ENCODE measurements at places on chromosomes 12 and 14.

- no peak for DNase-seq
Measured at GRCh38 chr12:75364919-75365318, 26.0 kb upstream of the GLIPR1L2 start.

GRCh38 chr14:68423686-68424085, 369.2 kb downstream of the ZFP36L1 start:
- no peak for DNase-seq

DNA sequence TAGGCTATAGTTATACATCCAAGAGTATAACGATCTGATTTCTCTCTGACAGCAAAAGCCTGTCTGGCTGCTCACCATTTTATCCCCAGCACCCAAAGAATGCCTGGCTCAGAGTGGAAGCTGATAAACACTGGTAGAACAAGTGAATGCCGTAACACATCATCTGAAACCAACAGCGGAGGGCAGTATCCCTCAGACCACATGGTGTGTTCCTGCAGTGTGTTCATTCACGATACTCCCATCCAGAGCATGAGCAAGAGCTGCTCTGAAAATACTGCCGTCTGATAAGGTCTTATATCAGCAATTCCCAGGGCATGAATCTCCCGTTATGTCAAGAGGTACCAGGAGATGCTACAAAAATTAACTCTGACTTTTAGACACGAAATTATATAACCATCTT, 95.9 kb downstream of the TTC7B start:
- no peak for DNase-seq

- DNase-seq = no peak
Measured at GRCh38 chr14:89424241-89424640, 7.2 kb upstream of the FOXN3 start.

DNA sequence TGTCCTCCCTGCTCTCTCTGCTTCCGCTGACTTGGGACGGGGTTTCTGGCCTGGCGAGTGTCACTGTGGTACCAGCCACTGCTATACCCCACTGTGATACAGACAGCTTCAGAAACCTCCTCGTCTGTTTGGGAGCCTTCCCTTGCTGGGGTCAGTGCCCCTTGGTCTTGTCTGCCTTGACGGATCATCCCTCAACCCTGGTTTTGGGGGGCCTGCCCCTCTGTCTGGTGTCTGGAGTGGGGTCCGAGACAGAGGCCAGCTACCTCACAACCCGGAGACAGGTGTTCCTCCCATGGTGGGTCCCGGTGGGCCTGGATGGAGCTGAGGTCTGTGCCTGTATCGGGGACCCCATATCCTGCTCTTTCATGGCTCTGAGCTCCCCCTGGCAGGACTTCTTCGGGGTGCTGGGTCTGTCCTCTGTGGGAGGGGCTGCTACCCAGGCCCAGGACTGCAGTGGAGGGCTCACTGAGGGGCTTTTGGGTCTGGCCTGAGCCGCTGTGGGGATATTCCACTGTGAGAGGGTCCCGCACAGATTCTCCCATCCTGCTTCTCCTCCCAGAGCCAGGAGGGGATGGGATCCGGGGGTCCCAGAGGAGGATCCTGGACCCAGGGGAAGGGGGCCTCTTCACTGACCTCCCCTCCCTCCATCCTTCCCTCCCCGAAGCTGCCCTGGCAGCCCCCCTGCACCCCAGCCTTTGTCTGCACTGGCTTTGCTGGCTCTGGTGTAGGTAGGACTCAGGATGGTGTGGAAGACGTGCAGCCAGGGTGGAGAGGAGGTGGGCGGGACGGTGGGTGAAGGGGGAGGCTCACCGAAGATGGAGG, 365.5 kb downstream of the TMEM121 start:
- DNase-seq = no peak

- no peak for DNase-seq
Measured at GRCh38 chr12:33605757-33606156, 166.1 kb upstream of the SYT10 start.

DNA sequence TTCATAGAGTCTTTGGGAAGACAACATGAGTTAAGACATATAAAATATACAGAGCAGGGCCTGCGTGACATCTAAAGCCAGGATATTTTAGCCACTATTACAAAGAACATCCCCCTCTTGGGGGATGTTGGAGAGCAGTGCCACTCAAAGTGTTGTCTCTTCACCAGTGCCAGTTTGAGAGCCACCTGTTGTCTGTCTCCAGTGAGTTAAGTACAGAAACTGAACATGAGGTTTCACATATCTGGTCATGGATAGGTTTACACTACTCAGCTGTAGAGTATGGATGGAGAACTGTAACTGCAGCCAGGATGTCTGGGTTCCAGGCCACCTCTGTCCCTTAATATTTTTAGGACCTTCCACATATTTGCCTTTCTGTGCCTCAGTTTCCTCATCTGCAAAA, 39.1 kb downstream of the RNFT2 start:
- no peak for DNase-seq

- DNase-seq = no peak
Measured at GRCh38 chr12:57539134-57539768, 7.7 kb downstream of the DCTN2 start.

GRCh38 chr14:26905229-26905628, 307.4 kb upstream of the NOVA1 start:
- DNase-seq = no peak

DNA sequence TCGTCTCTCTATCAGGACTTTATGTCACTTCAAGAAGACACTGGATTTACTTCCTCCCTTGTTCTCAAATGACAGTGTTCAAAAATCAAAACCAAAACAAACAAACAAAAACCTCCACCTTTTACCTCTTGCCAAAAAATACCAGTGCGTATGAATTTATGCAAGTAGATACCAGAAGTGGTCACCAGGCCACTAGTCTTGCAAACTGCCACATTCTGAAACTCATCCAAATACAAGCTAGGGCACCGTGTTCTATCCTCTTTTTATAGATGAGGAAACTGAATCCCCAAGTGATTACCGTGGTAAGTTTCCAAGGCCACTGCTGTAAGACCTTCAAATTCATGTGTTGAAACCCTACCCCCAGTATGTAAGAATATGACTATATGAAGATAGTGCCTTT, 343.9 kb upstream of the KITLG start:
- DNase-seq = no peak

GRCh38 chr12:114405519-114406271, at the start of gene TBX5:
TSS of gene TBX5 (minus strand) at chr12:114406144. CDS start at chr12:114403898, 2,246 bp downstream.
- DNase-seq = no peak

DNA sequence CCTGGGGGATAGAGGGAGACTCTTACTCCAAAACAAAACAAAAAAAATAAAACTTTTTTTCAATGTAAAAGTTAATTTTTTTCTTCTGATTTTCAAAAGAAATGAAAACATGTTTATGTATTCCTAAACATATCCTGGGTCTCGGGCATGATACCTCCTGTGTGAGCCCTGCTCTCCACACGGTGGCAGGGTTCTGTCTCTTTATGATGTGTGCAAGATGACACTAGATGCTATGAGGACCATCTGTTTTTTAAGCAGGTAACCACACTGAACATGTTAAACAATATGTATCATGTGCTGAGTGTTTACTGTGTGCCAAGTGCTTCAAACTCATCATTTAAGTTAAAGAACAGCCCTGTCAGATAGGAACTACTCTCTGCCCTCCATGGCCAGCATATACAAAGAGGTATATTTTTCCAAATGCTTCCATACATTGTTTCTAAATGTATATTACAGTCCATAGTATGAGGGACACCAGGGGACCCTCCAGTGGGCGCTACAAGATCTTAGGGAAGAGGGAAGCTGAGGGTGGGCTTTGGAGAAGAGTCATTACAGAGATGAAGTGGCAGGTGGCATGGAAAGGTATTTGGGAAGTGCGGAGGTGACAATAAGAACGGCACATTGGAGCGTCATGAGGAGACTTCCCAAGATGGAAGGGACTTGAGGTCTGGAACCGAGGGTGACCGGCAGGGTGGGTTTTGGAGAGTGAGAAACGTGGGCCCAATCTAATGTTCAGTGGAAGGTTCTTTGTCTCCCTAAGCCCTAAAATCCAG, 28.5 kb downstream of the FOS start:
- DNase-seq = no peak

DNA sequence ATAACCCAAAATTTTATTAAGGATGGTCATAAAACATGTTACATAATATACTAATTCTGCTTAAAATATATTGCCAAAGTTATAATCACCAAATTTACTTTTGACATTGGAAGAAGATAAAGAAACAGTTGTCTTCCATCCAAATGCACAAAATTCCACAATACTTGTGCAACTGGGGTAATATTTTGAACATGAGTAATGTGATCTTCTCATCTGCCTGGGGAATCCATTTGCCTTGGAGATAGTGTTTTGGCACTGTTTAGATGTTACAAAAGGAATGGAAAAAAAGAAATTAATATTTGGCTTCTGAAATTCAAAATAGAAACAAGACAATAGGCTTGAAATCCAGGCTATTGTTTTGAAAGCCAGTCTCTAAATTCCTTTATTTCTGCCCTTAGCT, 9.1 kb downstream of the GPR19 start:
- no peak for DNase-seq

DNA sequence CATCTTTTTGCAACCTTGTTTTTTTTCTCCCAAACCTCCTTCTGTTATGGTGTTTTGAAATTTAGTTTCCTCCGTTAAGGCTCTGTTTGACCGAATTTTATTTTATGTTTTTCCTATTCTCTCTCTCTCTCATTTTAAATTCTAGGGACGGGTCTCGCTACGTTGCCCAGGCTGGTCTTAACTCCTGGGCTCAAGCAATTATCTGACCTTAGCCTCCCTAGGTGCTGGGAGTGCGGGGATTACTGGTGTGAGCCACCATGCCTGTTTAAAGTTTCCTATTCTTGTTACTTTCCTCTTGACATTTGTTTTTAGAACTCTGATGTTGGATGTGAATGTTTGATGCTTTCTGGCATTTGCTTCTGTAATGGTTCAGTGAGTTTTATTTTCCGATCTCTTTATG, 1.0 kb downstream of the ZC3H14 start:
- DNase-seq = no peak

DNA sequence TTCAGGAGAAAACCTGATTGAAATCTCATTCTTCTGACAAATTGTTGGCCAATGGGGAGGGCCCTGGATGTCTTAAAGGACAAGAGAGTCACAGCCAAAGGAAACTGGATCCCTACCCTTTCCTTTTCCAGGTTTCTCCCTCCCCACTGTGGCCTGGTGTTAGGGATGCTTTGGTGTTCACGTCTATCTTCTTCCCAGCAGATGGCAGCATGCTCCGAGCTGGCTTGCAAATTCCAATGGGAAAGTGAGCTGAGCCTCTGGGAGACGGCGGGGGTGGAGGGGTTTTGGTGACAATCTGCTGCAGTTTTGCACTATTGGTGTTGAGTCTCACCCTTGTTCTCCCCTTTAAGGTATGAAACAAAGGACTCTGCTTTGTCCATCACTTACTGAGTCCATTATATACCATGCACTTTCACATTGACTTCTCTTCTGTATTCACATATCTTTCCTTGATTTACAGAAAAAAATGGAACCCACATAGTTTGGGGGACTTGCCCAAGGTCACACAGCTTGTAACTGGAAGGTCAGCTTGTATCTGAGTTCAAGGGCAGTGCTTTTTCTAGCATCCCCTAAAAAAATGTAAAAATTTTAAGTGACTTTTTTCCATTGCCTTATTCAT, 39.3 kb downstream of the CCDC177 start:
- DNase-seq = no peak

GRCh38 chr12:111330800-111331752, 37.8 kb downstream of the PHETA1 start:
- no peak for DNase-seq

- DNase-seq = no peak
Measured at GRCh38 chr12:47754126-47754525, 4.6 kb downstream of the RAPGEF3 start.

GRCh38 chr12:120680165-120680738, 6.7 kb upstream of the MLEC start:
- DNase-seq = no peak

DNA sequence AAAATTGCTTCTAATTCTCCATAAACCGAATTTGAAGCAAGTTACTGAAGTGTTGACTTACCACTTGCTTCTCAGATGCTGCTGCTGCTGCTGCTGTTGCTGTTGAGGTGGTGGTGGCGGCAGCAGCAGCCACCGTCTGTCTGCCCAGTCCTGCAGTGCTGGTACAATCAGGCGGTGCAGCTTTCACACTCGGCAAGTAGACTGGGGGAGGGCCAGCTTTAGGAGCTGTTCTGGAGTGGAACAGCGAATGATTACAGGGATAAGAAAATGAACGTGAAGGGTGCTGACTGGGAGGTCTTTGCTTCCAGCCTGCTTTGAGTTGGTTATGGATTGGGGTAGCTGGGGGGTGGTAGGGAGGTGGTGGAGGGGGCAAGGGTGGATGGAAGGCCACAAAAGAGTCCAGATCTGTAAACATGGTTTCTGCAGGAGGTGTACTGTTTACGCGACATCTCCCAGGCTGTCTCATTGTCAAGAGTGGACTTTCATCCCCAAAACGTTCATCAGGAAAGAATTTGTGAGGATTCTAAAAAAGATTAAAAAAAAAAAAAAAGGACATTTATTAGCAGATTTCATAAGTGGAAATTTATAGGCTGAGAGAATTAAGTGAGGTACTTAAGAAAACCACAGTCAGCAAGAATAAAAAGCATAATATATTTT, 38.8 kb downstream of the UBR7 start:
- no peak for DNase-seq

DNA sequence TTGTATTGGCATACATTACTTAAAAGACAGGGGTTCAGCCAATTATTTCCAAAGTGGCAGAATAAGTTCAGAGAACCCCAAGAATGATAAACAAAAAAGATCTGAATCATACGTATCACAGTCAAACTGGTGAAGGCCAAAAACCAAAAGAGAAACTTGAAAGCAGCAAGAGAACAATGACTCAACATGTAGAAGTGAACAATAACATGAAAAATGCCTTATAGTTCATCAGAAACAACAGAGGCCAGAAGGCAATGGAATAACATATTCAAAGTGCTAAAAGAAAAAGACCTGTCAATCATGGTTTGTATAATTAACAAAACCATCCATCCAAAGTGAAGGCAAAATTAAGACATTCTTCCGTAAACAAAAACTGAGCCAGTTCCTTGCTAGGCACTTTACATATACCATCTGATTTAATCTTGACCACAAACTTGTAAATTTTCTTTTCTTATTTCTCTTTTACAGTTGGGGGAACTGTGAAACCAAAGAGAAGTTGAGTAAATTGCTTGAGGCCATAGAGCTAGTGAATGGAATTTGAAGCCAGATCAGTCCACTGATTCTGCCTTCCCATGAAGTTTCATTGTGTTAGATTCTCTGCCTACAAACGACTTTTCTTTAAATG, 232.1 kb upstream of the SEL1L start:
- no peak for DNase-seq
